SJSA1 (cell line): ENCODE measurements at places on chromosomes 12 and 14. TPM values are rescaled to one million over a fixed set of nuclear protein-coding genes. Genes with fewer than 3 reads are reported as not detected.
A peak's percentile ranks its signal among the peaks of the same experiment; 100 is the strongest.

GRCh38 chr14:56581041-56581727, 1.6 kb downstream of the TMEM260 start:
- no peak for DNase-seq

The PRB4 gene
- not detected in 2 replicates for total RNA-seq

The FBLN5 gene
- 5.1 and 18.7 TPM in 2 replicates for total RNA-seq

The IL26 gene
- not detected in 2 replicates for total RNA-seq

- DNase-seq = no peak
Measured at GRCh38 chr12:1791104-1791841, 29.1 kb upstream of the LRTM2 start.

DNA sequence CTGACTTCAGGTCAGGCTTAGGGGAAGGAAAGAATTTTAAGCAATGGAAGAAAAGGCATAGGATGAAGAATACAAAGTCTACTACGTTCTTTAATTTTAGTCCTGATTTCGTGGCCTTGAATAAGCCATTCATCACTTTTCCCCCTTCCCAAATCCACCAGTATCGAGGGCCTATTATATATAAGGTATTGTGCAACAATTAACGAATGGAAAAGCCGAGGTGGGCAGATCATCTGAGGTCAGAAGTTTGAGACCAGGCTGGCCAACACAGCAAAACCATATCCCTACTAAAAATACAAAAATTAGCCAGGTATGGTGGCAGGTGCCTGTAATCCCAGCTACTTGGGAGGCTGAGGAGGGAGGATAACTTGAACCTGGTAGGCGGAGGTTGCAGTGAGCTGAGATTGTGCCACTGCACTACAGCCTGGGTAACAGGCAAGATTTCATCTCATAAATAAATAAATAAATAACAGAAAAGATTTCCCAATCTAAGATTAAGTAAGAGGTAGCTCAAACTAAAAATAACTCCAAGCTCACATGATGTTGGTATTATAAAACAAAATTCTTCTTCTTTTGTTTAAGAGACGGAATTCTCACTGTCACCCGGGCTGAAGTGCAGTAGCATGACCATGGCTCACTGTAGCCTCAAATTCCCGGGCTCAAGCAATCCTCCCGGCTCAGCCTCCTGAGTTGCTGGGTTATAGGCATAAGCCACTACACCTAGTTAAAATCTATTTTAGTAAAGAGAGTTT, 58.3 kb upstream of the NR2C1 start:
- DNase-seq = no peak

The GSG1 gene
- 0.32 TPM in 1 of 2 replicates, not detected in the other for total RNA-seq

The NPFF gene
- total RNA-seq = not detected in 2 replicates

DNA sequence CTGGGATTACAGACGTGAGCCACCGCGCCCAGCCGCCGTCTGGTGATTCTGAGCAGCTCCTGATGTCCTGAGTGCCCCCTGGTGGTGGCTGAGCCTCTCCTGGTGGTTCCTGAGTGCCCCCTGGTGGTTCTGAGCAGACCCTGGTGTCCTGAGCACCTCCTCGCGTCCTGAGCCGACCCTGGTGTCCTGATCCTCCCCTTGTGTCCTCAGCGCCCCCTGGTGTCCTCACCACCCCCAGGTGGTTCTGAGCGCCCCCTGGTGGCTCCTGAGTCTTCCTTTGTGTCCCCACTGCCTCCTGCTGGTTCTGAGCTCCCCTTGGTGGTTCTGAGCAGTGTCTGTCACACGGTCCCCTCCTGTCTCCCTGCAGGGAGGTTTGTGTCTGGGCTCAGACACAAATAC, 1304.9 kb downstream of the TMEM121 start:
- DNase-seq = no peak

DNA sequence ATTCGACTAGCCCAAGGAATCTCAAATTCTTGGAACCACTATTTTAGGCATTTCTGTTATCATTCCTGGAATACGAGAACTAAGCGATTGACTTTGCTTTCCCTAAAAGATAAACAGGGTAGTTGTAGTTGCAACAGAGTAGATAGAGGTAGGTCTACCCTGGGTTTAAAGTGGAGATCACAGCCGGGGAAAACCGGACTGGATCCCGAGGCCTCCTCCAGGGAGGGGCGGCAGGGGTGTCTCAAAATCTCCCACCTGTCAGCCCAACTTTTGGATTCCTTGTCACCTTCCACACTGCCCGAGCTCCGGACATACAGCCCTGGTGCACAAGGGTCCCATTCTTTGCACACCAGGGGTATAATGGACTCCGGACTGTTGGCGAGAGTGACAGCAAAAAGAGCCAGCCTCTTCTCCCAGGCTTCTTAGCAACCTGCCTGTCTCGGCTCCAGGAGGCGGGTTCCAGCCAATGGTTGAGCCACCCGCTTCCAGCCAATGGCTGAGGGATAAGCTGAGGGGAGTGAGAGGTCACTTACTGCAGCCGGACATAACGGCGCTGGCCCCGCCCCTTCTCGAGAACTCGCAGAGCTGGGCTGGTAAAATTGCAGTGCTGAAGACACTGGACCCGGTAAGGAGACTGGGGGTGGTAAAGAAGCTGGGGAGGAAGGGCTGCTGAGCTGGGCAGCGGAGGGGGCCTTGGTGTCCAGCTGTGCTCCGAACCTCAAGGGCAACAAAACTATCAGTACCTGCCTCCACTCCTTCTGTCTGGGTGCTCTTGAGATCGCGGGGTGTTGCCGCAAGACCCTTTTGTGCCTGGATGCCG, at the start of gene SUOX:
TSS of gene SUOX (plus strand) at position 562 of the 820 bp plus-strand sequence. CDS start 4,946 bp downstream, outside the sequence.
- peak; percentile 96 for DNase-seq

DNA sequence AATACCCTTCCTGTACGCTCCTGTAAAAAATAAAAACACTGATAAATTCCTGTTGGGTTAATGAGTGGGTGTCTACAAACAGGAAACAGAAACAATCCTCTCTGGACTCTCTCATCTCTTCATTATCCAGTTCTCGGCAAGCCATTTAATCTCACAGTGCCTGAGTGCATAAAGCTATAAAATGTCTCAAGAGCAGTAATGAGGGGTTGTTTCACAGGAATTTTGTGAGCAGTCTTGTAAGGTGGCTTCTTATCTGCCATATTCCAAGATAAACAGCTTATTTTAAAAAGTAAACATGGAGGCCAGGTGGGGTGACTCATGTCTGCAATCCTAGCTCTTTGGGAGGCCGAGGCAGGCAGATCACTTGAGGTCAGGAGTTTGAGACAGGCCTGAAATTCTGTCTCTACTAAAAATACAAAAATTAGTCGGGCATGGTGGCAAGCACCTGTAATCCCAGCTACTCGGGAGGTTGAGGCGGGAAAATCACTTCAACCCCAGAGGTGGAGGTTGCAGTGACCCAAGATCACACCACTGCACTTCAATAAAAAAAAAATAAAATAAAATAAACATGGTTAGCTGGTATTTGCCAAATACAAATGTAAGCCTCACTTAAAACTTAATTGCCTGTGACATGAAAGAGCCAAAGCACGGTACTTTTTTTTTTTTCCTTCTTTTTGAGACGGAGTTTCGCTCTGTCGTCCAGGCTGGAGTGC, 54.0 kb downstream of the CLIP1 start:
- peak; percentile 71 for DNase-seq

The ASB8 gene
- total RNA-seq = 236 and 314 TPM in 2 replicates

GRCh38 chr12:26749781-26750180, 83.2 kb downstream of the ITPR2 start:
- DNase-seq = no peak

- DNase-seq = no peak
Measured at GRCh38 chr12:105090361-105090760, 6.1 kb upstream of the ALDH1L2 start.

- no peak for DNase-seq
Measured at GRCh38 chr12:130858084-130858483, 13.8 kb upstream of the RAN start.

GRCh38 chr14:105398726-105399465, 558 bp downstream of the TEX22 start:
- peak; percentile 47 for DNase-seq

- DNase-seq = no peak
Measured at GRCh38 chr12:10612984-10613348, 443 bp downstream of the MAGOHB start.

The MUCL1 gene
- not detected in 2 replicates for total RNA-seq

GRCh38 chr12:121794534-121795033, 1.1 kb upstream of the RHOF start:
- peak; percentile 66 for DNase-seq

The RNASE1 gene
- total RNA-seq = not detected in 2 replicates

DNA sequence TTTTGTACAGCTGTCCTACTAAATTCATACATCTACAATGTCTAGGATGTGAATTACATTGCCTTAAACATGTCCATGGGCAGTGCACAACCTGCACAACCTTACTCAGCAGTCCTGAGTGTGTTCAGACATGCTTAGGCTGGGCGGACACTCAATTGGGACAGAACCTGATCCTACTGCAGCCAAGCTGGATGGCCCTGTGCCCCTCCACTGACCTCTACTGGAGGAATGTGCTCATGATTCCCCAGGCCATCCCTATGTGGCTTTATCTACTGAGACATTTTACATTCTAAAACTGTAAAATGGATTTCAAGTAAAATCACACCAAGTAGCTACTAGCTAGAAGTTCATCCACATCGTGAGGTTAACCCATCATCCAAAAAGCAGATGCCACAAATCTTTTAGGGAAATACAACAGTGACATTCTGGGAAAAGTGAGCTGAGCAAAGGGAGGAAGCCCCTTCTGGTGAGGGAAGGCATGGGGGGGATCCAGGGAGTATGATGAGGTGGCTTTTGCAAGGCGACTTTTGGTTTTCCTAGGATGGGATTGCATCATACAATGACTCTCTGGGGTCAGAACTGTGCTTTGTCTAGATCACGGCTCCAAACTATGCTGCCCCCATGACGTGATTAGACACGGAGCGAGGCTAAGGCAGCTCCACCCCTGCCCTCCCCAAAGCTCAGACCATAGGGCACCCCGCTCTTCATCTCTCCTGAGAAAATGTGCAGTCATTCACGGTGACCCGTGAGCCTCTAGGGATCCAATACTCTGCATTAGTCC, 911.7 kb upstream of the TMEM132C start:
- DNase-seq = no peak

The LMNTD1 gene
- 1.0 and 1.9 TPM in 2 replicates for total RNA-seq

GRCh38 chr14:64423987-64424386, 35.8 kb downstream of the MTHFD1 start:
- peak; percentile 66 for DNase-seq

The OVCH1 gene
- not detected in 2 replicates for total RNA-seq

- no peak for DNase-seq
Measured at GRCh38 chr14:74655599-74656395, 43.8 kb upstream of the LTBP2 start.

- DNase-seq = no peak
Measured at GRCh38 chr12:108657130-108657745, 23.5 kb upstream of the SELPLG start.

DNA sequence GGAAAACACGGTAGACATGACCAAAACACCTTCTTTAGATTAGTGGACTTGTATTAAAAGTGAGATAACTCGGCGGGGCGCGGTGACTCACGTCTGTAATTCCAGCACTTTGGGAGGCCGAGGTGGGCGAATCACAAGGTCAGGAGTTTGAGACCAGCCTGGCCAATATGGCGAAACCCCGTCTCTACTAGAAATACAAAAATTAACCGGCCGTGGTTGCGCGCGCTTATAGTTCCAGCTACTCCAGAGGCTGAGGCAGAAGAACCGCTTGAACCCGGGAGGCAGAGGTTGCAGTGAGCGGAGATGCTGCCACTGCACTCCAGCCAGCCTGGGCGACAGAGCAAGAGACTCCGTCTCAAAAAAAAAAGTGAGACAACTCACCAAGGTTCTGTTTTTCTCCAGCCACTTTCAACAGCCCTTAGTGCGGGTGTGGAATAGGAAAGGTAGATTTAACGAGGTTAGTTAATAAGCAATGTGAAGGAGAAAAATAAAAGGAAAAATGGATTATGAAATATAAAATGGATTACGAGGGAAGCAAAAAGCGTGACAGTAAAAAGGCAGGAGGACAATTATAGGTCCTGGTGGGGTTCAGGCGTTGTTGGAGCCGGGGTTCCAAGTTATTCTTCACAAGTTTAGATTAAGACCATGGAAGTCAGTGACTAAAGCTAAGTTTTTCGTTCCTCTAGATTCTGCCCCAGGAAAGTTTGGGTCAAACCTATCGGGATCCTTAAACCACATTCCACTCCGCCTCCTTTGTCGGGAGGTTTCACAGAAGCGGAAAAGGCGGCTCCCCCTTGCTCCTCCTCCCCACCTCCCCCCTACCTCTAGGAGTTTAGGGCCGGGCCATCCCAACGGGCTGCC, 534 bp downstream of the PPP2R3C start:
- DNase-seq = no peak
